ENCODE measurements at places on chromosomes 11 and 22.

GRCh38 chr22:21451545-21452520, 15.4 kb upstream of the TMEM191C start:
- no peak for DNase-seq

- DNase-seq = no peak
These were observed 11.4 kb upstream of the A4GALT start for GRCh38 chr22:42732081-42732480.

DNA sequence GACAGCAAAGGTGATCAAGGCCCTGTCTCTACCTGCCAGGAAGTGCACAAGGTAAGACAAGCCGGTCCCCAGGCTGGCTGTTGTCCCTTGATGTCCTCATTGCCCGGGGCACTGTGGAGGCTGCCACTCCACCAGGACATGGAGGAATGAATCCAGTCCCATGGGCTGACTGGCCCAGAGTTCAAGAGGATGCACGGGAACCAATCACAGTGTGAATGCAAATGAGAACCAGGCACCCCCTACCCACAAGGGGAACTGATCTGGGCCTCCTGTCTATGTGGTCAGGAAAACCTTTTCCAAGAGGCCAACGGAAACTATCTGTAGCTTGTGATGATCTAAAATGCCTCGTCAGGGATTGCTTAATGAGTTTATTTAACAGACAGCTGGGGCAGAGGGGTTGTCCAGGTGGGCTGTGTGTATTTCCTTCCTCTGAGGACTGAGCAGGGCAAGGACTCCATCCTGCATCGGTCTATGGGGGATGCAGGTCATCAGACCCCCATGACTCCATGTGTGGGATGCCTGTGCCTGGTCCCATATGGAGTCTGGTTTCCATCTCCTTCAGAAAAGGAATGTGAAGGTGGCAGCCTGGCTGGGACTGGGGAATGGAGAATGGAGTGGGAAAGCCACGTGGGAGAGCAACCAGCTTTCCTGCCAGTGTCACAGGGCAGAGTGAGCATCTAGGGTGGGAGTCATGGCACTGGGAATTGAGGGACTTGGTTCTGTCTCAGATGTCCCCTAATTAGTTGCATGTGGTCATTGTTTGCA, 60.5 kb downstream of the CD82 start:
- no peak for DNase-seq

DNA sequence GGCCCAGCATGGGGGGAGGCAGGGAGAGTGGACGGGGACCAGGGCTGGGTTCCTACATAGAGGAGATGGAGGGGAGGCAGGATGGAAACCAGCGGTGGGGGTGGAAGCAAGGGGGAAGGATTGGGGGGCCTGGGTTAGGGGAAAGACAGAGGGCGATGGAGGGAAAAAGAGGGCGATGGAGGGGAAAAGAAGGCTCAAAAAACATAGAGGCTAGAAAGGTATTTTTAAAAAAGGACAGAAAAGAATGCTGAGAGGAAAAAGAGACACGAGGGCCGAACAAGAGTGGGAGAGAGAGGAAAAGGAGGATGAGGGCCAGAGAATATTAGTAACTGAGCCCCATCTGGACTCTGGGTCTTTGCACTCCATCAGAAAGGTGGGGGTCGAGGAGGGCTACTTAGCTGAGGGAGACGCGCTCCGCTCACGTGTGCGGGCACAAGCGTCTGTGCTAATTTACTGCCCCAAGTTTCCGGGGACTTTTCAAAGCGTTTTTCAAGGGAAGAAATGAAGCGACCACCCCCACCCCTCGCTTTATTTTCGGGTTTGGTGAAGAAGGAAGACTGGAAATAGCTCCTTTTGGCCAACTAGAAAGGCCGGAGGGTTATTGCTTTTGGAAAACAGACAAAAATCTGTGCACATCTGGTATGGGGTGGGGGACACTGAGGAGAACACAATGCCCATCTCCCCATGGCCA, 14.5 kb downstream of the PAX6 start:
- DNase-seq = no peak

DNA sequence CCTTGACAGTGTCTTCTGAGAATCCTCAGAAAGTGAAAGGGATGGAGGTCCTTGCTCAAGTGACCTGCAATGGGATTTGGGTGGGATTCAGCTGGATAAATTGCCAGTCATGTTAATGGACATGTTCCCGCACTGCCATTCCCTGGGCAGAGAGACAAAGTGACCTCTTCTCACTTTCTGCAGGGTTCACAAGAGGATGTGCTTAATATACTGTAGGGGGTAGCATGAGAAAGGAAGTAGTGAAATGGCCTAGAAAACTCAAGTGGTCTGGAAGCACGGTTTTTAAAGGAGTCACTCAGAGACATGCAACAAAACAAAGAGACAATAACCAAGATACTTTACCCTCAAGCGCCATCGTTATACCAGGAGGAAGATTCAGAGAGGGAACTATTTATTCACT, 70.2 kb downstream of the NELL1 start:
- no peak for DNase-seq

DNA sequence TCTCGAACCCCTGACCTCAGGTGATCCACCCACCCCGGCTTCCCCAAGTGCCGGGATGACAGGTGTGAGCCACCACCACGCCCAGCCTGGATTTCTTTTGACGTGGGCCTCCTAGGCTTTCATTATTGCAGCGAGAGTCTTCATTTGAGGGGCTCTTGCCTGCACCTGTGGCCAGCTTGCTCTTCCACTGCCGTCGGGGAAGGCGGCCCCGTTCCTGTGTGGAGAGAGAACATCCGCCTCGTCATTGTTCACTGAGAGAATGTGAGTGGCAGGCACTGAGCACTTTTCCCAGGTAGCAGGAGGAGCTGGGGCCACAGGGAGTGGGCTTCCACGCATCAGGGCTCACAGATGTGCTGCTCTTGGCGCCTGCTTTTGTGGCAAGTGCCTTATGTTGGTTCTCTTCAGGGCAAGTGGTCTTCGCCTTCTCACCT, 365.0 kb downstream of the TBC1D22A start:
- peak; percentile 62 for DNase-seq

DNA sequence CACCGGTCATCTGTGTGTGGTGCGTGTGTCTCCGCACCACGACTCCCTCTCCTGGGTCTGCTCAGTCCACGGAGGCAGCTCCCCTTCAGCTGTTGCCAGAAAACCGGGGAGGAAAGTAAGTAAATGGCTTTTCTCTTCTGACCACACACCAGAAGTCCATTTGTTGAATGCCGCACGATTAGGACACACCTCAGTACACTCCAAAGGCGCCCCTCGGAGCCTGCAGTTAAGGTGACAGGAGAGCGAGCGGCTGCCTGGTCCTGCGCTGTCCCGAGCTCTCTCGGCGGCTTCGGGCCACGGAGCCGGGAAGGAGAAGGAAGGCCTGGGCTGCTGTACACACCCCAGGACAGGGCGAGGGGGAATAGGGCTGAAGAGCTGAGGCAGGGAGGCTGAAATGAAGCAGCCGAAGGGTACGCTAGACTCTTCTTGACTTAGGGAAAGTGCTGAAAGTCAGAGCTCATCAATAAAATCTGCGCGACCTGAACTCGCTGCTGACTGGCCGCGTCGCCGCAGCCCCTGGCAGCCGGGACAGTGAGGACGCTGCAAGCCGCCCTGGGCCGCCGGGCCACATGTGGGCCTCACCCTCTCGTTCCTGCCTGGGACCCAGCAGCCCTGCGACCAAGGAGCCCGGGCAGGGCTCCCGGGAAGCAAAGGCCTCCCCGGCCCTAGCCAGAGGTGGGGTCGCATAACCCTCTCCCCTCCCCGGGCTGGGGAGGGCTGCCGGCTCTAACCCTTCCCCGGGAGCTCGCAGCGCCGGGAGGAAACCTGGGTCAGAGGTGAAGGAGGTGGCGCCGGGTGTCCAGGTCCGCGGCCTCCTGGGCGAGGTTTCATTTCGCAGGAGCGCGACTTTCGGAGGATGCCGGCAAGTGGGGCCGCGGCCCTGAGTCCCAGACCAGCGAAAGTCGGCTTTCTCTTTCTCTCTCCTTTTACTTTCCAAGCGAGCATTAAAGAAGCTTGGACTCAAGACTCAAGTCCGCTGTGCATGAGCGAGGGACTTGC, 1.6 kb upstream of the PAX6 start:
- DNase-seq = no peak

- no peak for DNase-seq
These were observed 50.7 kb downstream of the MYEOV start for GRCh38 chr11:69344570-69345145.

- no peak for DNase-seq
These were observed 108.2 kb downstream of the SLC36A4 start for GRCh38 chr11:93089474-93090102.

DNA sequence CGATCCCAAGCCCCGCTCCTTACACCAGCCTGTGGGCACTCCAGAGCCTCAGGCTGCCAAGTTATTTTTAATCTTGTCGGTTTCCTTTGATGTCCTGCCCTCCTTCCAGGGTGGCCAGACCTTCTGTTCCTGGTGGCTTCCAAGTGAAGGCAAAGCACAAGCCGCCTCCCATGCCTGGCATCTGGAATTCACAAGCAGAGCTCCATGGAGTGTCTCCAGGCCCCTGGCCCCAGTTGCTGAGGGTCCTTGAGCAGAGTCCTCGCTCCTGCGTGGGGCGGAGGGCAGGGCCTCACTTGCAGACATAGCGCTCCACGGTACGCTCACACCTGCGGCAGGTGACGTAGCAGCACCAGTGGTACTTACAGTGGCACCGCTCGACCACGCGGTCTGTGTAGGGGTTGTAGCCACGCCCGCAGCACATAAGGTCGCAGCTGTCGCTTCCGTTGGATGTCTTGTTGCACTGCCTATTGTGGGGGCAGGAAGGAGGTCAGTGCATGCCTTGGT, 19.5 kb downstream of the WNT11 start:
- no peak for DNase-seq

DNA sequence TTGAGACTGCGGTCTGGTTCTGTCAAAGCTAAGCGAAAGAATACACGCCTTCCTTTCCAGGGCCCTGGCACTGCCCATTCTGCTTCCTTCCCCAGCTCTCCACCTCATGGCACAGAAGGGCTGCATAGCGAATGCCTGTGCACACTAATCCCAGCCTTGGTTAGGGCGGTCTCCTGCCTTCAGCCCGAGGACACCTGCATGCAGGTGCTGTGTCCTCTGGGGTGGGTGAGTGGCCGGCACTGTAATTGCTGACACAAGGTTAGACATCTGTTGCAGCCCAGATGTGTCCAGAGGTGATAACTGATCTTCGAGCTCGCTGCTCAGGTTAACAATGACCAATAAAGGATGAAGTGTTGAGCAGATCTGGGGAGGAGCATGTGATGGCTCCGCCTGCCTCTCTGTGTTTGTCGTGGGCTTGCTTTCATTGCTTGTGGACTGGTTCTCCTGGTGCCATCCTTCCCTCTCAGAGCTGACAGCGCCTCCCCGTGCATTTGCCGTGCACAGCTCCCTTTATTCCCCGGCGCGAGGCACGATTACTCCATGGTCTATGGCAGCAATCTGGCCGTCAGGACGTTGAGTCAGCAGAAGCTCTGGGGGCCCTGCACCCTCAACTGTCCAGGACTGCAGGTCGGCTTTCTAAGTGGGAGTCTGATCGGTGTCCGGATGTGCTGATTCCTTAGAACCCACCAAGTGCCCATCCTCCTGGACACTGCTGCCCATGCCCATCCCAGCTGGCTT, 1088.2 kb downstream of the BRD1 start:
- peak; percentile 51 for DNase-seq

DNA sequence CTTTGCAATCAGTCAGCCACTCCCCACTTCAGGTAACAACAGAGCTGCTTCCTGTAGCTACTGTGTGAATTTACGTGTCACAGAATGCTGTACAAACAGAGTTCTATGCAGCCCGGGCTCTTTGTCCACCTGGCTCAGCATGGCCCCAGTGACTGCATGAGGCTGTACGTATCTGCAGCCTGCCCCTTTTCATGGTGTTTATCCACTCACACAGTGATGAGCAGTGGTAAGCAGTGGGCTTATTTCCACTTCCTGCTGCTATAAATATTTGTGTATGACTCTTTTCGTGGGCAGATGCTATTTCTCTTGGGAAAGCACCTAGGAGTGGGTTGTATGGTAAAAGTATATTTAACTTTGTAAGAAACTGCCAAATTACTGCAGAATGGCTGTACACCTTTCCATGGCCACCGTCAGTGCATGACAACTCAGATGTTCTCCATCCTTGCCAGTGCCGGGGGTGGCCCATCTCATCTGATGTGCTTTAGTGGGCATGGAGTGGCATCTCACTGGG, 43.3 kb downstream of the MYEOV start:
- peak; percentile 47 for DNase-seq

DNA sequence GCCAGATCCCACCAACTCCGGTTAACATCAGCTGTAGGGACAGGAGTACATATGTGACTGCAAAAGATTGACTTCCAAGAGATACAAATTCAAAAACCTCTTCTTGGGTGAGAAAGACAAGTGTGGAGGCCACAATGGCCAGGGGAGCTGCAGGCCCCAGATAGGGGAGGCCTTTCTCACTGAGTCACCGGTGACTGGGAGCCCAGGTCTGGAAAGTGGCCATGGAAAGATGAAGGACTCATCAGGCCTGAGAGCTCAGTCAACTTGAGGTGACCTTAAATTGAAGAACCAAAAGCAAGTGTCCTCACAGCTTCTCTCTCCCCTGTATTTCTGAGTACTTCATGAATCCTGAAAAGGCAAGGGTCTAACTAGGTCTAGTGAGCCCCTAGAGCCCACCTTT, 90.4 kb upstream of the CLPB start:
- DNase-seq = no peak

DNA sequence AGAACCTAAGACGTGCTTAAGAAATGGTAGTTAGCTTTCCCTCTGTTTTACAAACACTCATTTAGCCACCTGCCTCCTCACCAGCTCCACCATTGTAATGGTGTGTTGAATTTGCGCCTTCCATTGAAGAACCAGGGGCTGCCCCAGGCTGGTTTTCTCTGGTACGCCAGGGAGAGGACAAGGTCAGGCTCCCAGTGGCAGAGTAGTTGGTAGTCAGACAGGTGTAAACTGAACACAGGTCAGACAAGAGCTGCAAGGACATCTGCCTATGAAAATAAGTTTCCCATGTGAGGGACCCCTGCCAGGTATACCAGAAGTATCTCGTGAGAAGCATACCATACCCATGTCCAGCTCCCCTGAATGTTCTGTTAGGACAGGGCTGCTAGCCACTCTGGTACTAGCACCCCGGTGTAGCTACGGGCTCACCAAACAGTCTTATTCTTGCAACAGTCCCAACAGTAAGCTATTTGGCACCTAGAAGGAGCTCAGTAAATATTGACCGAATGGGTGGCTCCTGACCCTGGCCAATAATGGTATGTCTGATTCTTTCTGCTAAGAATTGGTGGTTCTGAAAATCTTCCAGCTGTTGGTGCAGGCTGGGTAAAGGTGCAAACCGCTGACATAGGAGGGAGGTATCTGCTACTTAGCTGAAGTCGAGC, 359.0 kb downstream of the LARGE1 start:
- no peak for DNase-seq

DNA sequence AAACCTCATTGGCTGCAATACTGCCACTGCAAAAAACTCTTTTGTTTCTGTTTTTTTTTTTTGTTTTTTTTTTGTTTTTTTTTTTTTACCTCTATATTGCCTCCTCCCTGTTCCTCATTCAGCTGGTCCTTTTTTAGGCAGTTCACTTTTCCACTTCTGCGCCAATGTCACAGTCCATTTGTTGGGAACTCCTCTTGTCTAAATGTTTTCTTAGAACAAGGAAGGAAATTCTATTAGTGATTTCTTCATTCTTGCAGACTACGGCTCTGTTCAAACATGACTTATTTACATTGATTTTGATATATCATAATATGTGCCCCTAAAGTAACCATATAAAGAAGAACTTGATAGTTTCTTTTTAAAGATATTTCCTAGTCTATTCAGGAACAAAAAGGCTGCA, 2.9 kb downstream of the FAM118B start:
- no peak for DNase-seq

GRCh38 chr11:6572215-6572614, 31.2 kb downstream of the RRP8 start:
- DNase-seq = no peak
